Activated CD4-positive, alpha-beta T cell treated with anti-CD3 and anti-CD28 coated beads, Interleukin-10, Interleukin-2, amounts not matched to agents 100 ng/mL and 50 ng/mL, durations not matched to agents 16 hours and 8 hours (primary cell): ENCODE measurements at places on chromosomes 5 and 9.
A peak's percentile ranks its signal among the peaks of the same experiment; 100 is the strongest.

DNA sequence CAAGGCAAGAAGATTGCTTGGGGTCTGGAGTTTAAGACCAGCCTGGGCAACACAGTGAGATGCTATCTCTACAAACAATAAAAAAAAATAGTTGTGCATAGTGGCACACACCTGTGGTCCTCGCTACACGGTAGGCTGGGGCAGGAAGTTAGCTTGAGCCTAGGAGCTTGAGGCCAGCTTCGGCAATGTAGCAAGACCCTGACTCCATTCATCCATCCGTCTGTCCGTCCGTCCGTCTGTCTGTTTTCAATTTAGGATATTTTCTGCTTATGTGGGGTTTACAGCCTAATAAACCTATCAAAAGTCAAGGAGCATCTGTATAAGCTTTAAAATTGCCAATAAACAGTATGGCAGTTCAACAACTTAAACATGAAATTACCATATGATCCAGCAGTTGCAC is 19.7 kb downstream of the HMGCR start:
- DNase-seq, result no peak

GRCh38 chr9:130983970-130984369 is 25.0 kb upstream of the LAMC3 start:
- DNase-seq, result no peak

DNA sequence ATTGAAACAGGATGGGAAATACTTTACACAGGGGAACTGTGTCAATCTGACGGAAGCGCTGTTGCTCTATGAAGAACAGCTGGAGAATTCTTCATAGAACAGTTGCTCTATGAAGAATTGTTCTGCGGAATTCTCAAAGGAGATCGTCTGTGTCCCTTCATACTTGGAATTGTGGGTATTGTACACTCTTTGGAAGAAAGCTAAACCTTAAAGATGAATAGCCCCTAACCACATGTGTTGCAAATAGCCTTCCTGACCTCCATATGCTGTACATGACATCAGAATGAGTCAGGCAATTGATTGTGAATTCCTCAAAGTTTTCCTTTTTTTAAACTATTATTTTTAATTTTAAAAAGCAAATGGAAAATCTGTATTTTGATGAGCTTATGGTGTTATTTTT is 15.6 kb downstream of the NIM1K start:
- no peak for DNase-seq

DNA sequence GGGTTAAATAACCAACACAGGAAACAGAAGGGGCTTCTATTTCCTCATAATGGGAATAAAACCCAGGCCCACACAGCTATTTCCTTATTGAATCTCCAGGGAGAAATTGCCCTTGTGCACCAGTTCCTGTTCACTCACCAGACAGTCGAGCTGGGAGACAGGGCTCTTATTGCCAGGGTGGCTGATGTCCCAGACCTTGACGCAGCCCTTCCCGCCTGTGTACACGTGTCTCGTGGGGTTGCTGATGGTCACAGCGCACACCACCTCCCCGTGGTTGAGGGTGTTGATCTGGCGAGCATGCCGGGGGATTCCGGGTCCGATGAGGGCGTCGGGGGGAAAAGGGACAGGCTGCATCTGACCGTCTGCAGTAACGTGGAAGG is 96.5 kb downstream of the TLE1 start:
- no peak for DNase-seq

- no peak for DNase-seq
Observed at GRCh38 chr9:111630182-111630963, 761 bp upstream of the DNAJC25 start.

GRCh38 chr9:120402741-120403542 is 177.0 kb downstream of the CDK5RAP2 start:
- DNase-seq, result peak; percentile 59

GRCh38 chr5:100188339-100188738 is 346.8 kb upstream of the FAM174A start:
- DNase-seq, result no peak

GRCh38 chr9:3480353-3480655 is 45.5 kb downstream of the RFX3 start:
- DNase-seq, result no peak

DNA sequence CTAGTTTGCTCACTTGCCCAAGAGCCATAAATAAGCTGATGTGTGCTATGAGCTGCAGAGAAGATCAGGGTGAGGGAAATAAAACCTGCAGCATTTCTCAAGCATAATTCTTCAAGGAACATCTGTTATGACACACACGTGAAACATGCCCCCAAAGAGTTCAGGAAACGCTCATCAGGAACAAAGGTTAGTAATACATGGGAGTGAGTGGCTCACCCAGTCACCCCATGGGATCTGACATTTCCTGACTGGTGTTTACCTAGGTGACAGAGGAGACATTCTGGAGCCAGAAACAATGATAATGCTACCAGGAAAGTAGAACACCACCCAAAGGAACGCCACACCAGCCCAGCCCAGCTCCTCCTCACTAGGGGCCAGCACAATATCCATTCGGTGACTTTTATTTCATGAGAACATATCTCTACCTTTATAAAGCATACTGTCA is 66.0 kb downstream of the FRMD3 start:
- no peak for DNase-seq

DNA sequence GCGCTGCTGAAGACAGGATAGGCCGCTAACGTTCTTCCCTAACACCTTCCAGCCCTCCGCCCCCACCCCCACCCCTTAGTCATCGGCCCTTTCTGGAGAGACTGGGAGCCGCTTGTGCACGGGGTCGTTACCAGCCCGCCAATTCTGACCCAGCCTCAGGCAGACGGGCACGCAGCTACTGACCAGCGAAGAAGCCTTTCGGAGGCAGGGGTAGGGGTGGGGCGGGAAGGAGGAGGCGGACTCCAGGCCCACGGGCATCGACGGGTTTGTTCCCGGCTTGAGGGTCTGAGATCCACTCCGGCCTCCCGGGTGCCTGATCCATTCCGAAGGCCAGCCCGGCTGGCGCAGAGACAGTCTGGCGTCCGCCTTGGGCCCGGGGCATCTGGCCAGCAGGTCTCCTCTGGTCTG is 729 bp upstream of the HAND1 start:
- no peak for DNase-seq

GRCh38 chr9:27276193-27277030 is 20.5 kb downstream of the EQTN start:
- peak; percentile 58 for DNase-seq

GRCh38 chr9:137299938-137300337 is 2.1 kb downstream of the NRARP start:
- DNase-seq, result no peak

GRCh38 chr9:121308765-121309164 is 40.8 kb downstream of the GSN start:
- no peak for DNase-seq

DNA sequence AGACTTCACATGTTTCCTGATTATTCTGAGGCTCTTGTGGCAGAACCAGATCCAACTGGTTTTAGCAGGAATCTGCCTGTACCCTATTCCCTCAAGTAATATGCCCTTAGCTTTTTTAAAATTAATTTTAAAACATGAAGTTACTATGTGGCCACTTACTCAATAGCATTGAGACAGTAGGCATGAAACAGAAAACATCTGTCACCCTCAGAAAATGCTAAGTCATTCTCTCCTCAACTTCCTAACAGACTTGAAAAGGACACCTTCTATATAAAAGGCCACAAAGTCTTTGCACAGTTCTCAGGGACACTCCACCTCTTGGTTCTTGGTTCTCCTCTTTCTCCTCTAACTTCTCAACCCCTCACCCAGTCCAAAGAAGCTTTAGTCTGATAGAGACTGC is 277.8 kb downstream of the RAB3C start:
- DNase-seq, result no peak

GRCh38 chr9:34454571-34455065 is 3.8 kb downstream of the FAM219A start:
- peak; percentile 51 for DNase-seq

DNA sequence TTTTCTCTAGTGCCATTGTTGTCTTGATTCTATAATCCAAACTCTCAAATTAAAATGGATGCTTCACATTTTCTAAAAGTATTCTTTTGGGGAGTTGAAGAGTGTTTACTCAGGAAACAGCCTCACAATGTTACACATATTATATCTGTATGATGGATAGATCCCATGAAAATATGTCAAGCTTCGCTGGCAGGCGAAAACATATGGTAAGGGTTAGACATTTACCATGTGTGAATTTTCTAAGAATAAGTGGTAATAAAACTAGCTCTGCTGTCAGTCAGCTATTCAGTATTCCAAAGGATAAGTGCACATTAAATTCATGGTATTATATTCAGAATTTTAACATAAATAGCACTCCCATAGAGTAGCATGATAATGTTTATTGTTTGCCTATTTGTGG is 13.3 kb upstream of the ADCY2 start:
- no peak for DNase-seq

DNA sequence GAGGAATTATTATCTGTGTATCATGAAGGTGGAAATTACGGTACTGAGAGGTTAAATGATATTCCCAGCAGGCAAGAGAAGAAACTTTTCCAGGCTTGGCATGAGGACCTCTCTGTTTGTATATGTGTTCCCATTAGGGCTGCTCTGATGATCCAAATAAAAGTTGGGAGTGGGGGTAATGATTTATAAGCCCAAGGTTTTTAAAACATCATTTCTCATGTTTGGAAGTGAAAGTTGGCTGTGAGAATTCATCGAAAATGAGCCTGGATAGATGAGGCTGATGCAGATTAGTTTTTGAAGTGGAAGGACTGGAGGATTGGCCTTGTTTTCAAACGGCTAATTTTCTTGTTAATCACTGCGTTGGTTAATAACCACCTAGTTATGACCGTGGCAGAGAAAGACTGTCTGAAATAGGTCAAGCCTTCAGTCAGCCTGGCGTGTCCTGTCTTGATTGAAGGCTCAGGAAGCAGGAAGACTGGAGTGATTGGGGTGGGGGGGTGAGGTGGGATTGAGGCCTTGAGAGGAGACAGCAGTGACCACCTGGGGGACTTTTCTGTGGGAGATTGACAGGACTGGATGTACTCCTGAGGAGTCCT is 391.0 kb upstream of the WWC1 start:
- no peak for DNase-seq

DNA sequence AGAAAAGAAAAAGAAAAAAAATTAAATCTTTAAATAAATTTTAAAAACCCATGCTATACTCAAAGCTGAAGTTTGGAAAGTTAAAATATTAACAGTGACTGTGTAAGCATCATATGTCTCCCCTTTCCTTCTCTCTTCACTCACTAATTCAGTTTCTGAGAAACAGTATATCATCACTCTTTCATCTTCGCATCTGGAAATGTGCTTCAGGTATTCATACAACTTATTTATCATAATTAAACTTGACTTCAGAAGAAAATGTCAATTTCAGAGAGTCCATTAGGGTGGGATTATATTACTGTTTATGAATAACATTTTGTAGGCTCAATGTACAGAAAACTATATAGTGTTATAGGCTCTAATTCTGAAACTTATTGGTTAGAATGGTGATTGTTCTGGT is 29.3 kb upstream of the TARS1 start:
- no peak for DNase-seq

DNA sequence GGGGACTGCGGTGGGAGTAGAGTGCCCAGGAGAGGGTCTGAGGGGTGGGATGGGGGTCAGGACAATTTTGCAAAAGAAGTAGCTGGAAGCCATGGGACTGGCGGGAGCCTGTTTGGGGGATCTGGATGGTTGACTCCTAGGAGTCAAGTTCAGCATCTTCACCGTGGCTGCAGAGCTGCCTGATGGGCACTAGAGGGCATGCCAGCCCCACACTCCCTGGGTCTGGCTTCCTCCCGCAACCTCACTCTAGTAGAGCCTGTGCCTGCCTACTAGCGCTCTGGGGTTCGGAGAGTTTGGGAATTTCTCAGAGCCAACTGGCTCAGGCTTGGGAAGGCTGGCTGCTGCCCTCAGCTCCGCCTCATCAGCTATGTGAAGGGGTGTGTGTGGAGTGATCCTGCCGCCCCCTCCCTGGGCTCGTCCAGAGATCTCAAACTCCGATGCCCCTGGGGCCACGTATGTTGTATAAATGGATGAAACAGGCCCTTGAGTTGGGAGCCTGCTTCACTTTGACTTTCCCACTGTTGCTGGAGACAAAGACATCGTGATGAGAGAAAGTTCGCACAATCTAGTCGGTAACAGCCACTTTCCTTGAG is 10.8 kb downstream of the TSPAN17 start:
- peak; percentile 71 for DNase-seq

GRCh38 chr9:14560194-14560593 is 133.0 kb downstream of the ZDHHC21 start:
- peak; percentile 71 for DNase-seq

DNA sequence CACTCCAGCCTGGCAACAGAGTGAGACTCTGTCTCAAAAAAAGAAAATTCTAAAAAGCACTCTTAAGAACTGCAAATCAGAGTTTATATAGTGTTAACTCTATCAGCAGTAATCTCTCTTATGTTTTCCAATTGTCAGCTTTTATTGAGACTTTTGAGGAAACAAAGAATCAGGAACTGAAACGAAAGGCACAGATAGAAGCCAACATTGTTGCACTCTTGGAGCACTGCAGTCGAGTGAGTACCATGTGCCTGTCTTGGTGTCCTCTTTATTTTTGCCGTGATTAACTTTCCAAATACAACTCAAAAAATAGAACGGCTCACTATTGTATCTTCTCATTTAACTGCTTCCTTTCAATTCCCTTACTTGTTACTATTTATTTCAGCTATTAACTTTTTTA is 41.7 kb upstream of the LRRC19 start:
- no peak for DNase-seq

DNA sequence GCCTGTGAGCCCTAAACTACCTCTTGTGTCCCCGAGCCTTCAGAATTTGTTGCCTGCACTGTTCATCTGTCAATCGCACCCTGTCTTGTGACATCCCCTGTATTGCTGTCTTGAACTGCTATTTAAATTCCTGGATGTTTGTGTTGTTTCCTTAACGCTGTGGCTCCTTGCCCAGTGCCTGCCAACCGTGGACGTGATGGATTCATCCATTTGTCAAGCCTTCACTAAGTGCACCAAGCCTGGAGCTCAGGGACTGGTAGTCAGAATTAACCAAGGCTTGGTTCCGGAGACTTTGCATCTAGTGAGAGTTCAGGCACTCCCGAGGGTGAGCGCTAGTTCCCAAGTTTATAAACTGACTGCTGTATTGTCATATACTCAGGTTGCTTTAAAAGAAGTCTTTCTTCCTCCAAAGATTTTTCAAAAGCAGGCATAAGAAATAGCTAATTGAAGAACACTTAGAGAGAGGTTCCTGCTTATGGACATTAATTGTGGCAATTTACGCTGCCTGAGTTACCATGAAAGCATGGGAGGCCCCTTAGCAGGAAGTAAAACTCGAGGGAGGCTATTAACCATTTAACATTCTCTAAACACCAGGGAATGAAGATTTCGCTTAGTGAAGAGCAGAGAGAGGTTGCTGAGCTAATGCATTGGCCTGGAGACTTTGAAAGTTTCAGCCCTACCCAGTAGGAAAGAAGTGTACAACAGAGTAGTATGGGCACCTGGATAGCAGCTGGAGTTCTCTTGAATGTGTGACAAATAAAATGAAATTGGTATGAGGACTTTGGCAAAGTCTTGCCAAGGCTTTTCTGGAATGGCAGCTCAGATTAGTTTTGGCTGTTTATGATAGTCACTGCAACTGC is 29.0 kb downstream of the RGS3 start:
- DNase-seq, result no peak

DNA sequence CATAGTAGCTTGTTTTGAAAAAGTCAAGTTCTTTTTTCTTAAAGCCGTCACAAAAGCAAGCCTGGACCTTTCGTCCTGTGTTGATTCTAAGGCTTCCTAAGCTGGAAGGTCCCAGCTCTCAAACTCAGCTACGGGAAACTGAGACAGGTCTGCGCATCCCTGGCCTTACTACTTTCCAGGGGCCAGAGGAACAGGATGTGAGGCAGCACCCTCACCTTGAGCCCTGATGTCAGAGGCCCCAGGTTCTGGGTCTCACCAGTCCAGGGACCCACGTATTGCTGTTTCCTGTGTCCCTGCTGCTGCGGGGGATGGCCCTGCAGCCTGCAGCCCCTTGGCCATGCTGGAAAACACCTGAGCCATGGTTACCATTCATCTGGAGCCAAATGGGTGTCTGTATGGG is 123.9 kb downstream of the COL23A1 start:
- DNase-seq, result no peak
